Gastrocnemius medialis (tissue), 4 donors: ENCODE measurements at places on chromosomes 1 and 21.

- no peak for DNase-seq
Measured at GRCh38 chr1:27015260-27015659, 2.6 kb upstream of the TENT5B start.

GRCh38 chr1:189500778-189501177, 976.9 kb downstream of the BRINP3 start:
- no peak for DNase-seq

DNA sequence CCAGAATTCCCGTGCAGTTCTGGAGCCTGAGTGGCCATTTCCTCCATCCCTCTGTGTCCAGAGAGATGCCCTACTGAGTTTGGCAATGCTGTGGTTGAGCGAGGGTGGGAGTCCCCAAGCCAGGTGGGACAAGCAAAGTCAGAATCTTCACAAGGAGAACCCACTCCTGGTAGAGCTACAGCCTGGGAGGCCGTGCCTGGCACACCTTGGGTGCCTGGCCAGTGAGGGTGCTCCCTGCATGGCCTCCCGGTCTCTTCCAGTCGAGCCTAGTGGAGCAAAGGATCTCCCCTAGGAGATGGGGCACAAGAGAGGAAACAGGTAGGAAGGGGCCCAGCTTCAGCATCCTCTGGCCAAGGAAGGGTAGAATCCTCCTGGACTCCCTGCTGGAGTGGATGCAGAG, 57.9 kb downstream of the H3-3A start:
- no peak for DNase-seq

DNA sequence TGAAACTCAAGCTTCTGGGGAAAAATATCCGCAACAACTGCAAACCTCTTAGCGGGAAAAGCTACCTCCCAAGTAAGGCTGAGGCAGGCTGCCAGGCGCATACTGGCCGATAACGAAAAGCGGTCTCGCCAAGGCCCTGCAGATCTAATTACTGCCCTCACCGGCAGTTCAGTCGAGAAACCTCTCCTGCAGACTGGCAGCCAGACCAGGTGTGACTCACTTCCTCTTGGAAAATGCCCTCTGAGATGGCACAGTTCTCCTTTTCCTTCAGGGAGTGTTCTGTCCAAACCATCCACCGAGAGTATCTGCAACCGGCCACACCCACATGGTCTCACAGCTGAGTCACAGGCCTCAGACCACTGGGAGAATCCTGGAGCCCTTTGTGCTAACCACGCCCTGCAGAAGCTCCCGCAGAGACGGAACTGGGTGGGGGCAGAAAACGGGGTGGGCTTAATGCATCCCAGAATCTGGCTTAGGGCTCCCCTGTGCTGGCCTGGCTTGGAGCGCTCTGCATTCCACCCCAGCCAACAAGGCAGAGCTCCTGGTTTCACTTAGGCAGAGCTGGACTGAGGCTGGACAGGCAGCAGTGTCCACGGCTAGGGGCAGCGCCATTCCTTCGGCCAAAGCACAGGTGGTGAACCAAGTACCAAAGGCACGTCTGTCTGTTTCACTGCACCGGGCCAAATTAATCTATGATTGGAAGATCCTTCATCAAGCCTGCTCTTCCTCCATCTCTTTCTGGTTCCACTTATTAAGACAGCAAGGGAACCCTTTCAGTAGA, 1.2 kb downstream of the S100A10 start:
- peak; percentile 51 for DNase-seq

DNA sequence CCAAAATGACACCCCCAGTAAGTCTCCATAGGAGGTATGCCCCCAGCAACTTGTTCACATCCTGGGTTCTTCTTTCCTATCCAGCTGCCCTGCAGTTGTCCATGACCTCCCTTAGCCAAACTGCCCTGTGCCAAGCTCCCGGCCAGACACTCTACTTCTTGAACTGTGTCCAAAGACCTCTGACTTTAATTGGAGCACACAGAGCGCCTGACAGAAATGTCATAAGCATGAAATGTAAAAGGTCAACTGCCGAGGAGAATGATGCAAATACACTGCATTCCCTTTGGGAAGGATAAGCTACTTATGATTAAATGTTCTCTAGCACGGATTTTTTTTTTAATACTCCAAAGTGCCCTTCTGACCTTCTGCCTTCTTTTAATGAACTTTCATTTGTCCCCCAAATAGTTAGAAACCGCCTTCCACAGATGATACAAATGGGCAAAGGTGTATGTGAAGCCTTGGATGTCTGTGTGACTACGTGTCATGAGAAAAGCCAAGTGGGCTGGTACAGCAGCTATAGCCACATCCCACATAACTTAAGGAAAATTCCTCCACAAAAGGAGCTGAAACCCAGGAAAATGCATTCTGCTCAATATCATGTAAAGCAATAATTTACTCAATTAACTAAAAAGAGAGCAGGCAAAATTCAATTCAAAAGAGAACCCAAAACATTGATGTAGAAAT, 26.8 kb downstream of the PALMD start:
- DNase-seq: peak; percentile 55

- no peak for DNase-seq
Measured at GRCh38 chr1:236400061-236400603, 6.0 kb downstream of the EDARADD start.

DNA sequence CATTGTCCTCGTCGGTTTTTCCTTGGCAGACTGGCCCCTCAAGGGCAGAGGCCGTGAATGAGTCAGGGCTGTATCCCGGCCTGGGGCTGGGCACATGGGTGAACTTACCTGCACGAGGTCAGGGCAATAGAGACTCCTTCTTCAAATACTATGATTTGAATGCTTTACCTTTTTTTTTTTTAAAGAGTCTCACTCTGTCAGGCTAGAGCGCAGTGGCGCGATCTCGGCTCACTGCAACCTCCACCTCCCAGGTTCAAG, 5.0 kb downstream of the LAPTM5 start:
- no peak for DNase-seq

GRCh38 chr1:214475746-214476145, 75.7 kb downstream of the PTPN14 start:
- no peak for DNase-seq

DNA sequence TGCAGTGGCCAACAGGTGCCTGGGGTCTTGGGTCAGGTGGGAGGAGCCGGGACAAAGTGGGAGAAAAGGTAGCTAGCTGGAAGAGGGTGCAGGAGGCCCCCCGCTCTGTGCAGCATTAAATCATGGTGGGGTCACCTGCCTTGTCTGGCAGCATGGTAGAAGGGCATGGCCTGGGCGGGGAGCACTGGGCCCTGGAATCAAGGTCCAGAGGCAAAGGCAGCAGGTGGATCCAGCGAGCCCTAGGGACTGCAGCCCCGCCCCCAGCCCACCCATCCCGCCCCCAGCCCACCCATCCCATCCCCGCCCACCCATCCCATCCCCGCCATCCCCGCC, 16.7 kb upstream of the TTLL10 start:
- DNase-seq: no peak

- no peak for DNase-seq
Measured at GRCh38 chr1:226950871-226951270, 10.8 kb downstream of the COQ8A start.

- DNase-seq: no peak
Measured at GRCh38 chr1:163267962-163268361, 53.8 kb upstream of the NUF2 start.

DNA sequence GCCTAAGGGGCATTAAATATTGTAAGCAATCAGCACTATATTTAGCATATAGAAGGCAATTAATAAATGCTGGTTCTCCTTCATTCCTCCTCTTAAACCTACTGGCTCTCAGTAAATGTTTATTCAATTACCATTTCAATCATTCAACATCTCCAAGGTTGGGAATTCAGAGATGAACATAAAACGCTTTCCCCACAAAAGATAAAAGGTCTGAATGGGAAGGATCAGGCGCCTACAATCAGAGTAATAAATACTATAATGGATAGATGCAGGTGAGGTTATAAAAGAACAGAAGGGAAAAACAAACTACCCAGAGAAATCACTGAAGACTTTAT, 407 bp upstream of the KTI12 start:
- DNase-seq: no peak

DNA sequence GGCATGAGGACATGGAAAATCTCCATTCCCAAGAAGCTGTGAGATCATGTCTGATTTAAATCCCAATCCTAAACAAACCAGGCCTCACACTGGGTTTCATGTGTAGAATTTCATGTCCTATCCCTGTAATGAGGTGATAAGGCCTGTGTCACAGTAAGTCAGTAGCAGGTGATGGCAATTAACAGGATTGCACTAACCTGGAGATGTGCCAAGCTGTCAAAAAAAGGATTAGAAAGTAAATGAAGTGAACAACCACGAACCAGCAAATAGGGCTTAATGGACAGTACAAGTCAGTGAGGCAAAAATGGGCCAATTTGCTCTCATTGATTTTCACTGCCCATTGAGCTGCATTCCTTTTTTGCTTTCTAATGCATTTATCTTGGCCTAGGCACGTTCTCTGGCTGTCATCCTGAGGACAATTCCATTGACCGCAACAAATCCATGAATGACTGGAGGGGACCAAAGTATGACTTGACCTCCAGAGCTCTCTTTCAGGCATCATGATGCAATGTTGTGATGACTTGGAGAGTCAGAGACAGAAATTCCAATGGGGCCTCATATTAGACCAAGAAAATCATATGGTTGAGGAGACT, 673.6 kb upstream of the ADGRL2 start:
- no peak for DNase-seq

GRCh38 chr1:158002631-158003405, 9.4 kb downstream of the KIRREL1 start:
- no peak for DNase-seq

GRCh38 chr1:1622788-1623094, 7.4 kb downstream of the MIB2 start:
- DNase-seq: no peak

DNA sequence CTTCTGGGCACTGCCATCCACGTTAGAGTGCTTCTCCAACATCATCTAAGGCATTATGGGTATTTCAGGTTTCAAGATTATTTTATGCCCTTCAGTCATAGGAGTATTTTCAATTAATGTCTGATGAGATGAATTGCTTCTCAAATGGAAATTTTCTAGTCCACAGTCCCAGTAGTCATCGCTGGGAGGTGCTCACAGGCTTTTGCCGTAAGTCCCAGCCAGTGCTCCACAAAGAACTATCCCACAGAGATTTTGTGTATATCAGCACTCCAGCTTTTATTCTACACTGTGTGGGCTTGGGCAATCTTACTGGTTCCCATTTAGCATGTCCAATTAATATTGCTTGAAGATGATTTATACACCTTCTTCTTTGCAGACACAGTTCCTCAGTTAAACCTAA, 61.0 kb downstream of the SMYD2 start:
- no peak for DNase-seq

- no peak for DNase-seq
Measured at GRCh38 chr1:63411066-63411465, 43.6 kb downstream of the ALG6 start.

GRCh38 chr21:44006017-44006619, 6.0 kb upstream of the TRAPPC10 start:
- DNase-seq: no peak

DNA sequence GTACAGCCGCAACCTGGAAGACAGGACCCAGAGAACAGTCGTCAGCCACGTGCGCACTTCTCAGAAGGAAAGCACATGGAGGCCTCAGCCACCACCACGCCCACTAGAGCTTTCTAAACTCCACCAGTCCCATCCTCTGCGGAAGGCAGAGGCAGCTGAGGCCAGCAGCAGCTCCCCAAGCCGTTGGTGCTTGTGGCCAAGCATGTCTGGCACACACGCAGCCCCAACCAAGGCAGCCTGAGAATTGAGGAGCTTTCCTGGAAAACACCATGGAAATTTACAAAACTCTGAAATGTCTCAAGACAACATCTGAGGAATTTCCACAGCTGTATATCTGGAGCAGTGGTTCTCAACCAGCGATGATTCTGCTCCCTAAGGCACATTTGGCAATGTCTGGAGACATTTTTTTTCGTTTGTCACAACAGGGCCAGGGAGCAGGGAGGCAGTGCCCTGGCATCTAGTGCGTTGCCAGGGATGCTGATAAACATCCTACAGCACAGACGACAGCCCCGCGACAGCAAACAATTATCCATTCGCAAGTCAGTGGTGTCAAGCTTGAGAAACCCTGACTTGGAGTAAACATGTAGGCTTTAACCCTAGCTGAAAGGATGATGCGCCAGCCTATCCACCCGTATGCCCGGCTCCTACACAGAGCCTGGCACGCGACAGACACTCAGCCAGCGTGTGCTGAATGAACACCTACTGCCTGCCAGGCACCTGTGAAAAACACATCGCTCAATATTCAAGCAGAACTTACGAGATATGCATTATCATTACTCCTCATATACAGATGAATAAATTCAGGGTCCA, 24.7 kb downstream of the NPHP4 start:
- peak; percentile 45 for DNase-seq

DNA sequence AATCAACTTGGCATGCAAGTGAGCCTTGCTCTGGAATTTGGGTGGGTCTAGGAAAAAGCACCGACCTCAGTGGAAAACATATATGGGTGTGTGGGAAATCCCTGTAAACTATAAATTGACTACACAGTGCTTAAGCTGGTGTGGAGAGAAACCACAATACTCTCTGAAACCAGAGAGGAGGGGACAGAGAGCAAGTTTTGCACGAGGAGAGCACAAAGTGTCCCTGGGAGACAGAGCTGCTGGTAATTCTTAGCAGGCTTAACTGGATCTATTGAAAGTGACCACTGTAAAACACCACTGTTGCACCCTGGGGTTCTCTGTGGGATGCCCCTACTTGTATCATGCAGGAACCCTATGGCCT, 12.8 kb downstream of the KCNJ15 start:
- no peak for DNase-seq

DNA sequence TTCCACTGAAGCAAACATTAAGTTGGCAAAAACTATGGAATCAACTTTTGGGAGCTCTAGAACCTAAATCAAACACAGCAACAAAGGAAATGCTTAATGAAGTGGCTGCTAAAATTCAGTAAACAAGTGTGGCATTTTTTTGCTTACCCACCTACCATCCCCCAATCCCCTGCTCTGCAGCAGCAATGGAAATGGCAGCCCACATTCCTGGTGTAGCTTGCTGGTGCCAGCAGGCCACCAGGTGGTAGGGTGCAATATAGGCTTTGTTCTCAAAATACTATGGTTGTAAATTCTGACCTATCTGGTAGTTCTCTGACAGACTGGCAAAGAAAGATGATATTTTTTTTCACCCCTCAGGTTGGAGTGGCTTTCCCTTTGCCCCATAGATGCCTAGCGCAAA, 42.8 kb downstream of the SHCBP1L start:
- no peak for DNase-seq

DNA sequence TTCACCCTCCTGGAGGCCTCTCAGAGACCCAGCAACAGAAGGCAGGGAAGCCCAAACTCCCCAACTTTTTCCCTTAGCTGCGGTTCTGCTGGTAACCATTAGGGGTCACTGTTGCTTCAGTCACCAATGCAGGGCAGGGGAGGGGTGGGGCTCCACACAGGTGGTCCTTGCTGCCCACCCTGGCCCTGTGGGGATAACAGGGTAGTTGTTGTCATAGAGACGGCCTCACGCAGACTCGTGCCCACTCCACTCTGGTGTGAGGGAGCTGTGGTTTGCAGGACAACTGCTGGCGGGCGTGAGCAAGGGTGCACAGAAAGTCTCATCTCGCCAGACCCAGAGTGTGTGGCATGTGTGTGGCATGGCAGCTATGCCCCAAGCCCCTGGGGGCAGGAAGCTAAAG, 19.9 kb downstream of the INSRR start:
- DNase-seq: no peak

DNA sequence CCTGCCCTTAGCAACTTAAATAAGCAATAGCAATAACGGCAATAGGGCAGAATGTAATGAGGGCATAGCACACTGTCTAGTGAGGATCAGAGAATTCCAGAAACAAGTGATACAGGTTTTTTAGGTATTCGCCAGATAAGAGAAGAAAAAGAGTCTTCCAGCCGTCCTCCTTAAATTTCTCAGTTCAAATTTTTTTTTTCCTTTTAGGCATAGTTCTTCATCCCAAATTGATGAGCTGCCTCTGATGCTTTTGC, 1.8 kb downstream of the PIGV start:
- no peak for DNase-seq

GRCh38 chr1:39130325-39130724, 74.2 kb upstream of the MACF1 start:
- DNase-seq: no peak
